Dermis microvascular lymphatic vessel endothelial cell (primary cell): ENCODE measurements at places on chromosomes 5 and 9.

DNA sequence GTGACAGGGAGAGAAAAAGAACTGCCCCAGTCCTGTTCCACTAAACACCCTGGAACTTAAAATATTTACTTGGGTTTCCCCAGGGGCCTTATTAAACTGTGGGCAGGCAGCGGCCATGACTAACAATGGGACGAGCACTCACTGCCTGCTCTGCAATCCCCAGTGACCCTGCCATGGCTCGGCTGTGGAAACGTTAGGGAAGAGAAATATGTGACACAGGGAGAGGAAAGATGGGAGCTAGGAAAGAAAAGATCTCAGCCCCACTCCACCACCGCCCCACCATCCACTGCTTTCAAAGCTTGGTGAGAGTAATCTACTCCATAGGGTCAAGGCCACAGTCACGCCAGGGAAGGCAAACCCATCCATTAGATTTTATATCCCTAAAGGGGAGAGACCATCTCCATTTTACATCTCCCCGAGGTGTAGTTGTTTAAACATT is 117.6 kb downstream of the EFNA5 start:
- no peak for DNase-seq

DNA sequence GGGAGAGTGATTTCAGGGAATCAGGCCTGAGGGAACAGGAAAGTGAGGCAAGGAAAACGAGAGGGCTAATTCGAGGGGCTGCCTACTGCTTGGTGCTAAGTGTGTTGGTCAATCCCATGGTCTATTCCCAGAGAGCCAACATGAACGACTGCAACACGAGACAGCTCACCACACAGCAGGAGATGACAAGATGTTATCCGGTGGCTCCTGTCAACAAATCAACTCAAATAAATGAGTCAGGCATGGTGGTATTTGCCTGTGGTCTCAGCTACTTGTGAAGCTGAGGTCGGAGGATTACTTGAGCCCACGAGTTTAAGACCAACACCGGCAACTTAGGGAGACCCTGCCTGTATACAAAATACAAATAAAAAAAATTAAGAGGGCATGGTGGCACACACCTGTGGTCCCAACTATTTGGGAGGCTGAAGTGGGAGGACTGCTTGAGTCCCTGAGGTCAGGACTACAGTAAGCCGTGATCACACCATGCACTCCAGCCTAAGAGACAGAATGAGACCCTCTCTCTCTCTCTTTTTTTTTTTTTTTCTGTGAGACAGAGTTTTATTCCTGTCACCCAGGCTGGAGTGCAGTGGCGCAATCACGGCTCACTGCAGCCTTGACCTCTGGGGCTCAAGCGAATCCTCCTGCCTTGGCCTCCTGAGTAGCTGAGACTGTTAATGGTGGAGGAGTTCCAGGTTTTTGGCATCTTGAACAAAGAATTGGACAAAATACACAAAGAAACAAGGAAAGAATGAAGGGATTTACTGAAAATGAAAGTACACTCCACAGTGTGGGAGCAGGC is 9.0 kb upstream of the FAF2 start:
- DNase-seq, result no peak

GRCh38 chr9:122164286-122164685 is 4.6 kb downstream of the MORN5 start:
- DNase-seq, result no peak

GRCh38 chr5:148807851-148808250 is 18.6 kb upstream of the ADRB2 start:
- no peak for DNase-seq

GRCh38 chr9:21754741-21755140 is 47.7 kb upstream of the MTAP start:
- peak; percentile 30 for DNase-seq

- peak; percentile 66 for DNase-seq
These were observed at the start of gene NME5 for GRCh38 chr5:138138949-138139780. TSS of gene NME5 (minus strand) at chr5:138139428. CDS start at chr5:138138780, 648 bp downstream.

DNA sequence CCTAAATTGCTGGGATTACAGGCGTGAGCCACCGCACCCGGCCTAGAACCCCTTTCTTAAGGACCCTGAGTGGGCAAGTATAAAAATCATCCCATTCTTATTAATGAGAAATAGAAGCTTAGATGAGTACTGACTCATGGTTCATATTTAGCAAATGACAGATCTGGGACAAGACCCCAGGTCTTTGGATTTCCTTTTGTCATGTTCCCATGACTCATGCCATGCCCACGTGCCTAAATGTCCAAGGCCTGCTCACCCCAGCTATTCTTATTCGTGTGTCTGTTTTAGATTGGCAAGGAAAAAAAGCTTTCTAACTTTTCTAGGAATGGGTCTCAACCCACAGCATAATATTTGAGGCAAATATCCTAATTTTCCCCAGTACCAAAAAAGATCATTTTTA is 57.7 kb upstream of the RPS23 start:
- DNase-seq, result peak; percentile 20

DNA sequence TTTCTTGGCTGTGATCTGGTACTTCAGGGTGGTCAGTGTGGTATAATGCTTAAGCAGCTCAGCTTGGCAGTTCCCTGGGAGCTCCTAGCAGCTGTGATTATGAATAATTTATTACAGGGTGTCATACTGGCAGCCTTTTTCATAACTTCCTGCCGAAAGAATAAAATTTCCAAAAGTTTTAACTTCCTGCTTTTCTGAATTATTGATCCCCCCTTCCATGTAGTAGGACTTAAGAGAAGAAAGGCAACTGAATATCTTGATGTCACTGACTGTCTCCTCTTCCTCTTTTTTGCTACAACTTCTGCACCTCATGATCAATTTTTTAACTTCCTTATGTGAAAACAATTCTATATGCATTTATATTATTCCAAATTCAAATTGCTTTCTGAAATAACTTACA is 74.3 kb upstream of the SPEF2 start:
- DNase-seq, result no peak

- DNase-seq, result peak; percentile 82
These were observed 10.4 kb upstream of the EEIG1 start for GRCh38 chr9:127991017-127991756.

- peak; percentile 27 for DNase-seq
These were observed 306.3 kb upstream of the KCNN2 start for GRCh38 chr5:114055318-114056184.

DNA sequence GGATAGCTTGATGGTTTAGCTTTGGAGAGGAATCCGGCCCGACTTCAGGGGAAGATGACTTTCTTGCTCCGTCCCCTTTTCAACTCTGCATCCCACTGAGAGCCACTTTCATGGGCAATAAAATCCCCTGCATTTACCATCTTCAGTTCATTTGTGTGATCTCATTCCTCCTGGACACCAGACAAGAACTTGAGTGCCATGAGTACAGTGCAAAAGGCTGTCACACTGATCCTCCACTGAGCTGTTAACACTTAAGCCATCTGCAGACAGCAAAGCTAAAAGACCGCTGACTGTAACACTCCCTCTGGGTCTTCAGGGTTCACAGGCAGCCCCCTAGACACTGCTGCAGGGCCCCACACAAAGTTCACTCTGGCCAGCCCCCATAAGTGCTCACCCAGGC is 48.3 kb upstream of the TCERG1 start:
- no peak for DNase-seq

- no peak for DNase-seq
These were observed 23.3 kb downstream of the SPRY4 start for GRCh38 chr5:142301540-142301939.

- DNase-seq, result no peak
These were observed 446.8 kb downstream of the CCDC171 start for GRCh38 chr9:15999422-16000339.

DNA sequence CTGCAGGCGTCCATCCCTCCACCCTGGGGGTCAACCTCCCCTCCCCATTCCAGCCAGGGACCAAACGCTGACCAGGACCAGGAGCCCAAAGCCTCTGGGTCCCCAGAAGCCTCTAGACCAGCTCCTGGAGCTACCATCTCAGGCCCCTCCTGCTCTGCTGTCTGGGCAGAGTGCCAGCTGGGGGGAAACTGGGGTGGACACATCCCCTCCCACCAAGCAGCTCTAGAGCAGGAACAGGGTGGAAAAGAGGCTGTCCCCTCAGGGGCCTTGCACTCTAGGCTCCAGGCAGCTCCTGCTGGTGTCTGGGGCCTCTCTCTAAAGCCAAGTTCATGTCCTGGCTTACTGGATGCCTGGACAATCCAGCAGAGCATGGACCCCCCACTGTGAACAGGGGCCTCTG is 4.4 kb downstream of the SSNA1 start:
- DNase-seq, result no peak

GRCh38 chr5:55538661-55539060 is 3.9 kb upstream of the PLPP1 start:
- DNase-seq, result no peak

GRCh38 chr9:134961331-134962064 is 43.8 kb upstream of the FCN1 start:
- no peak for DNase-seq

- no peak for DNase-seq
These were observed 55.4 kb upstream of the OTP start for GRCh38 chr5:77693913-77694312.

DNA sequence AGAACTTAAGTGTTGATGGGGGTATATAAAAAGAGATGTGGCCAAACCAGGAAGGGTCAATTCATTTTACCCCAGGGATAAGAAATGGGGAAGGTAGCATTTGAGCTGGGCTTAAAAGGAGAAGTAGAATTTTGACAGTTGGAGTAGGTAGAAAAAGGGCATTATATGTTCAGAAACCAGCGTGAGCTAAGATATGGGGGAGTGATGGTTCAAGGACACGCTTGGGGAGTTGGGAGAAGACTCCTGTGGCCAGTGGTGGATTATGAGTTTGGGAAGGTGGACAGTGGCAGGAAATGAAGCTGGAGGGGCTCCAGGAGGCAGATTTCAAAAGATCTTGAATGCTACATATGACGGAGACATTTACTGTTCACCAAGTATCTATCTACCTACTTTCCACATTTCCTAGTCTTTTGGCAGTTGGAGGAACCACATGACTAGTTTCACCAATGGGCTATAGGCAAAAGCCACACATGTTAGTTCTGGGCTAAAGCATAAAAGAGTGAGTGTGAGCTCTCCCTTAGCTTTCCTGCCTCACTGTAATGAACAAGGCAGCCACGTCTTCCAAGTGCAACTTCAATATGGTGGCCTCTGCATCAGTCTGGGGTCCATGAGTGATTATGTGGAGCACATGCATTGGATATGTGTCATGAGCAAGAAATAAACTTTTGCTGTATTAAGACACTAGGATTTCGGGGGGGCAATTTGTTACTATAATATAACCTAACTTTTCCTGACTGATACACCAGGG is 15.7 kb upstream of the GSN start:
- no peak for DNase-seq

DNA sequence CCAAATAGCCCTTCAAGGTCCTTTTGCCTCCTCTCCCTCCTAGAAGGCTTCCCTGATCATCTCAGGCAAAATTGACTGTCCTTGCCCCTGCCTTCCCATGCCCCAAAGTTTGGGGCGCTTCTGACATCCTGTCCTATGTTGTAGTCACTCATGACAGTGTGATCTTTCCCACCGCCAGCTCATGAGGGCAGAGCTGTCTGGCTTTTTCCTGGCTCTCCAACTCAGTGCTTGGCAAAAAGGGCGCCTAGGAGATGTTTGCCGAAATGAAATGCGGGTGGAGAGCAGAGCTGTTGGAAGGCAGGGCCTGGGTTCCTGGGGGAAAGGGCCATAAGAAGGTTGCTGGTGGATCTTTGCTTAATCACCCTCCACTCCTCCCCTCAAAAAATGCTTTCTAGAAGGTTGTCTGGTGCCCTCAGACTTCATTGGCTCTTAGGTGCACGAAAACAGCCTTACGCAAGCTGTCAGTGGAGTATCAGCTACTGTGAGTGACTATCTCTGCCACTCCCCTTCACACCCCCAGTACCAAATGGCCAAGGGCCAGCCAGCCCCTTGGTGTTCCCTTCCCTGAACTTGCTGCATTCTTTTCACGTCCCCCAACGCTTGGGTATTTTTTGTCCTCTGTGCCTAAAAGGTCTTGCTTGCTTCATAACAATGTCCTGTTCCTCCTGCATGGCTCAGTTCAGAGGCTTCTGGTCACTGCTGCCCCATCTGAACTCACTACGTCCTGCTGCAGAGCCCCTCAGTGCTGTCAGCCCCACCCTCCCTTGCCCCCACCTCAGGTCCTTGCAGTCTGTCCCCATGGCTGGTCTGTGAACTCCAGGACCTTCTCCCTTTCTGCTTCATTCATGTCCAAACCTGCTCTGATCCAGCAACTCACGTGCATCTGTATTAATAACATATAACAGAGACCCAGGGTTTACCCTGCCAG is 2.6 kb upstream of the SLC25A51 start:
- no peak for DNase-seq

DNA sequence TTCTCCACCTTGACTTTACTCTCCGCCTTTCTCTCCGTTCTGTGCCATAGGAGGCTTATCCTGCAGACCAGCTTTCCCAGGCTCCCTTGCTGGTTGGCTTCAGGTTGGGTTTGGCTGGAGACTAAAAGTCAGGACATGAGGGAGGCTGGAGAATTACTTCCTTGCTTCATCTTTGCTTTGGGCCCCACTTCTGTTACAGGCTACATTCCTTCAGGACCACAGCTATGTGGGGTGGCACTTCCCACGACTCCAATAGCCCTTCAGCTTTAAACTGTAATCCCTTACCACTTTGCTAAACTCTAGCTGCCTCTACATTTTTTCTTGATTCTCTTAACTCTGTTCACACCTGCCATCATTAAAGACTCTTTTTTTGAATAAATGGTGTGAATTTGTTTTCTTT is 186.7 kb upstream of the NR4A3 start:
- no peak for DNase-seq

DNA sequence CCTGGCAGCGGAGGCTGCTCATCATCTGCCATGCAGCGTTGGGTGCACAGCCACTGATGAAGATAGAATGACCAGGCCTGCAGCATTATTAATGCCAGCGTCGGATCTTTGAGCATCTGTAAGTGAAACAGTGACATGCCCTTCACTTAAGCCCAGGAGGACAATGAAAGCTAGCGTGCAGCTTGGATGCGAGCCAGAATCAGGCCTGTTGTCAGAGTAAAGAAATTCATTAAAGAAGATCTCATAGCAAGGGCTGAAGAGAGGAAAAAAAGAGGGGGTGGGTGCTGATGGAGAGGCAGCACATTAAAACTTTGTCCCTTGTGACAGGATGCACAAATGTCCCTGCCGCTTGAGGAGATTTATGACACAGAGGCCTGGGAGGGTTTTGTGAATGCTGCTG is 186.1 kb upstream of the MAST4 start:
- no peak for DNase-seq

- no peak for DNase-seq
These were observed 297.0 kb downstream of the SLIT3 start for GRCh38 chr5:169003721-169004541.

DNA sequence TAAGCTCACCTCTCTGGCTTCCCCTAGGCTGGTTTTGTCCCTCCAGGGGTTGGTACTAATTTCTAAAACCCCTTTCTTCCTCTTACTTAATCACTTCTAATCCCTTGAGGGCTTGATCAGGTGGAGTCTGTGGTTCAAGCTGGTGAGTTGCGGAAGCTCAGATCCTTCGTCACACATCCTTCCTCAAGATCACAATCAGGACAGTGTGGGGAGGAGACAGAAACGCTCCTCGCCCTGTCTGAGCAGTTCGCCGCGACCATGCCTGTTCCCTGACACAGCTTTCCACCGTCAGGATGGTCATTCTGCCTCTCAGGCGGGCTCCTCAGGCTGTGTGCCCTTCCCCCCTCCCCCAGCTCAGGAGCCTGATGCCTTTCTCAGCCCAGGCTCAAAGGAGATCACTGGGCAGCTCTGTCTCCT is 24.3 kb downstream of the CPLX2 start:
- DNase-seq, result no peak

GRCh38 chr5:11931638-11932037 is 27.4 kb upstream of the CTNND2 start:
- DNase-seq, result no peak

GRCh38 chr5:156971848-156972525 is 9.0 kb upstream of the TIMD4 start:
- DNase-seq, result no peak

- DNase-seq, result no peak
These were observed 94.5 kb downstream of the OSMR start for GRCh38 chr5:38940230-38940858.
